Stimulated activated CD4-positive, alpha-beta T cell treated with anti-CD3 and anti-CD28 coated beads, Interleukin-1b, Interleukin-23, amount 100 ng/mL, for 1 hour (primary cell): ENCODE measurements at places on chromosomes 3 and 15.

- DNase-seq: no peak
Measured at GRCh38 chr3:149566292-149566975, 91.4 kb downstream of the WWTR1 start.

GRCh38 chr3:42504334-42505127, 2.1 kb downstream of the VIPR1 start:
- no peak for DNase-seq

- DNase-seq: peak; percentile 63
Measured at GRCh38 chr15:45429941-45430792, 51.8 kb upstream of the GATM start.

DNA sequence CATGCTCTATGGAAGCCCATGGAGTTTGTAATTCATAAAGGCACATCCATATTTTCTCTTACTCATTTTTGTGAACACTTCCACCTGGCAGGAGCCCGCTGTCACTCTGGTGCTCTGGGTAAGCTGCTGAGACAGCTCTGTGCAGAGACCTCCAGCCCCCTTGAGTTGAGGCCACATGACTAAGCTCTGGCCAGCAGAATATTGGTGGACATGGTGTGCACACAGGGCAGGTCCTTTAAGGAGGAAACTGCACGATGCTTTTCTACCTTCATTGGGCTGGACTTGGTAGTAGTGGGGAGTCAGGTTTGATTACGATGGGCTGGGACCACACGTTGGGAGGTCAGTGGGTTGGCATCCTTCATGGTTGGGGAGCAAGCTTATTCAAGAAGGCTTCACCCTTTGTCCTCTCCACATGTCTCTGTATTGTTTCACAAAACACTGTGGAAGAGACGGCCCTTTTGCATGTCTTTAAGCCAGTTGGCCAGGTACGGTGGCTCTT, 29.0 kb downstream of the CCNB2 start:
- DNase-seq: no peak

- DNase-seq: no peak
Measured at GRCh38 chr3:48623851-48624547, 2.4 kb upstream of the TMEM89 start.

- no peak for DNase-seq
Measured at GRCh38 chr3:130383424-130383823, 38.0 kb downstream of the COL6A5 start.

GRCh38 chr3:108208831-108209230, 13.4 kb downstream of the IFT57 start:
- no peak for DNase-seq

DNA sequence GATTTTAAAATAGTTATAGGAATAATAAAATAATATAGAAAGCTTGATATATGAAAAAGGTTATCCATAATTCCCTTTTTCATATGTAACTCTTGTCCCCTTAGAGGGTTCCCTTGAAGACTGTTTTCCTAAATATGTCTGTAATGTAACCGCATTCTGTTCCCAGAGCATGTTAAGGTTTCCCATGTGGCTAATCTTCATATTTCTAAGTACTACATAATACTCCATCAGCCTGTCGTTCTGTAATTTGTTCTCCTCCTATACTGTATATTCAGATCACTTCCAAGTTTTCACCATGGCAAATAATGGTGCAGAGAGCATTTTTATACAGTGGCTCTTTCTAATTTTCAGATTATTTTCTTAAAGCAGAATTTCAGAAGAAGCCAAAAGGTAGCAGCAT, 6.7 kb downstream of the NMNAT3 start:
- DNase-seq: no peak

DNA sequence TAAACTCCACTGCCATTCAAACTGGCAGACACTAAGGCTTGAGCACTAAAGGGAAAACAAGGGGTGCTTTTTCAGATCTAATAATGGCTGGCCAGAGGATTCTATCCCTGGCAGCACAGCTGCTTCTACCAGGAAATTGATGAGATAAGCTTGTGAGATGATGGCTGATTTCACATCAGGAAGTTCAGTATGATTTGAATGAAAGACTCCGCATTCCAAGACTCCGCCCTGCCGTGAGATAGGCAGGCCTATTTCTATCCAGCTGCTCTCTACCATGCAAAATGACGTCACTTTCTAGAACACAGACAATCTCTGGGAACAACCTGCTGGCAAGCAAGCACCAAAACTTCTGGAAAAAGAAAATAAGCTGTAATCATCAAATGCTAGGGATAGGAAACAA, 171.8 kb downstream of the WDR76 start:
- DNase-seq: no peak

- no peak for DNase-seq
Measured at GRCh38 chr15:81023483-81024264, 23.0 kb downstream of the TLNRD1 start.

GRCh38 chr3:28856796-28857195, 424.1 kb upstream of the RBMS3 start:
- no peak for DNase-seq

GRCh38 chr3:46545818-46546630, 20.1 kb downstream of the LRRC2 start:
- no peak for DNase-seq

DNA sequence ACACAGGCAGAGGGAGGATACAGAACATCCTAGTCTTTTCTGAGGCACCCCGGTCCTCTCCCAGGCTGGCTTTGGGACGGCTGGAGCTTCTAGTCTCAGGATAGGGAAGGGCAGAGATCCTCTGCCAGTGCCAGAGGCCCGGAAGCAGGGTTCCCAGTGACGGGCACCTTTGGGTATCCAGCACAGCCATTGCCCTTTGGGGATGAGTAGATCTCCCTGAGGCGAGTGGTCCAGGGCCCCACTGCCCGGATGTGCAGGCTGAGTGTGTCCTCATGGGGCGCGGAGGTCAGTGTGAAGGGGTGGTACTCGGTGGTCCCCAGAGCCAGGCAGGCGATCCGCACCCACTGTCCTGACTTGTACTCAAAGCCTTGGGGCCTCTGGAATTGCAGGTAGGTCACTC, 18.3 kb downstream of the DUOX2 start:
- DNase-seq: no peak

DNA sequence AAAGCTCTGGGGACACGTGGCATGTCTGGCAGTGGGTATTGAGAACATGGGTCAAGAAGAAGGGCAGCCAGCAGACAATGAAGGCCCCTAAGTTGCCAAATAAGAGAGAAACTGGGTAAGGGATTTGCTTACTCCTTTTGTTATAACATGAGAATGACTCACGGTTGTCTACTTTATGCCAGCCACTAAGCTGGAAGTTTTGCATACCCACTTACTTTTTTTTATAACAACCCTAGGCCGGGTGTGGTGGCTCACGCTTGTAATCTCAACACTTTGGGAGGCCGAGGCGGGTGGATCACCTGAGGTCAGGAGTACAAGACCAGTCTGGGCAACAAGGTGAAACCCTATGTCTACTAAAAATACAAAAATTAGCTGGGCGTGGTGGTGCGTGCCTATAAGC, 50.0 kb downstream of the DRD3 start:
- DNase-seq: no peak

DNA sequence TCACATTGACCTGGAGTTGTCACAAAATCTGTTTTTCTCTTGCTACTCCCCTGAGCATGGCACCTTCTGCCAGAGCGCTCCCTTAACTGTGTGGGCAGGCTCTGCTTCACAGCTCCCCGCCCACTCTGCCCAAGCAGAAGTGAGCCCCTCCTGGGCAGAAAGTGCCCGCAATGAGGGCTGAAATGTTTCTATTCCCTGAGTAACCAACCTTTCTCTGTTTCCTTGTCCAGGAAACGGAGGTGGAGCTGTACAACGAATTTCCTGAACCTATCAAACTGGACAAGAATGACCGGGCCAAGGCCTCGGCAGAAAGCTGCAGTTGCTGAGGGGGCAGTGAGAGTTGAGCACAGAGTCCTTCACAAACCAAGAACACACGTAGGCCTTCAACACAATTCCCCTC, 66.3 kb upstream of the ACAD9 start:
- DNase-seq: no peak

- no peak for DNase-seq
Measured at GRCh38 chr15:28129231-28129848, 30.2 kb upstream of the OCA2 start.

DNA sequence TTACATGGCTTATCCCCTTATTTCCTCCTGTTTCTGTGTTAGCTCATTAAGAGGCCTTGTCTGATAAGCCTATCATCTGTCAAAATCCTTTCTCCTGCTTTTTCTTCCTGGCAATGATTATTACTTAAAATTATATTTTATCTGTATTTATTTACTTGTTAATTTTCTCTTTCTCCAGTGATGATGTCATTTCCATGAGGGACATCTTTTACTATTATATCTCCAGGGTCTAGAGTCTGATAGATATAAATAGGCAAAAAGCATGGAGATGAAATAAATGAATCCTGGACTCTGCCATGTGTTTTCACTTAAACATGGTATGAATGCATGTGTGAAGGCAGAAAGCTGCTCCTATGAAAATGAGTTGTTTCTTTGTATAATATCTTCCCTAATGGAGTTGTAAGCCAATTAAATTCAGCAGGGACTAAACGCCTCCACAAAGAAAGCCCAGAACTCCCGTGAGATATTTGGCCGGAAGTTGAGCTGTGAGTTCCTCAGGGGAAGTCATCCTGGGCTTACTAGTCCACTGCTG, 375.2 kb downstream of the TUSC7 start:
- DNase-seq: no peak

GRCh38 chr3:109005443-109005842, 51.8 kb upstream of the GUCA1C start:
- no peak for DNase-seq

GRCh38 chr15:39442898-39443297, 138.0 kb upstream of the THBS1 start:
- DNase-seq: no peak

DNA sequence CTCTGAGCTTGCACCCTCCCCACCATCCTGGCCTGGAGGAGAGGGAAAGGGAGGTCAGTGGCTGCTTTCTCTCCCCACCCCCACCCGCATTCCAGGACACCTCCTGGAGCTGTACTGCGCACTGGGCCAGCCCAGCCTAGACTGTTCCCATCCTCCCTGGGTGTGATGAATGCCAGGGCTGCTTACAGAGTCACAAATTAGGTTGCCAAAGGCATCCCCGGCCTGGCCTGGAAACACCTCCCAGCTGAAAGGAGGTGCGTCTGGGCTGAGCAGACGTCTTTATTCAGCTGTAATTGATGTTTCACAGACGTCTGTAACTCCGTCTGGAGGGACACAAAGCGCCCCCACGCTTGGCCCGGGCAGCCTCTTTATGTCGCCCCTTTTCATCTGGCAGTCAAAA, 47.6 kb downstream of the RHCG start:
- no peak for DNase-seq

DNA sequence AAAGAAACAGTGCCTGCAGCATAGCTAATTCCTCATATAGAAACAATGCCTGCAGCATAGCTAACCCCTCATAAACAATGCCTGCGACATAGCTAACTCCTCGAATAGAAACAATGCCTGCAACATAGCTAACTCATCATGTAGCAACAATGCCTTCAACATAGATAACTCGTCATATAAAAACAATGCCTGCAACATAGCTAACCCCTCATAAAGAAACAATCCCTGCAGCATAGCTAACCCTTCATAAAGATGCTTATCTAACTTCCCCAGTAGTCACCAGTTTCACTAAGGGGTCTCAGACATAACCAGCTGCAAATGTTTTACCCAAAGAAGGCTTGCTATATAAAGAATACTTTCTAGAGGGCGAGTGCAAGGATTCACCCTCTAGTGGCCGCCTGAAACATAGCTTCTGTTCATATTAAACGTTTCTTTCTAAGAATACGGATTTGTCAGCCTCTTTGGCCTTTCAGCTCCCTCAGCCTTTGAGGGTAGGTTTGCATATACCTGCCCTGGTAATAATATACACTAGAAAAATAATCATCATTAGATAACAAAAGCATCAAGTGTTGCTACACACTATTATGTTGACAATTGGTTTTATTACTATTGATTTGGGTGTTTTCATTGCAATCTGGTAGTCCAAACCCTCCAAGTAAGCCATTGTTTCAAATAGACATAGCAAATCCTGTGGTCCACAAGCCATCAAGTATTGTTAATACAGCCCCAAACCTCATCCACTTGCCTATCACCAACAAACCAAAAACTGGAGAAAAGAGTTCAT, 44.4 kb upstream of the FAN1 start:
- no peak for DNase-seq

- no peak for DNase-seq
Measured at GRCh38 chr15:90650117-90650955, 66.8 kb upstream of the BLM start.
